Activated naive CD4-positive, alpha-beta T cell treated with anti-CD3 and anti-CD28 coated beads, Interleukin-2, amount 10 ng/mL, durations not matched to agents 7 days and 5 days (primary cell): ENCODE measurements at places on chromosomes 12 and 14.

GRCh38 chr12:124695861-124696260, 128.4 kb upstream of the NCOR2 start:
- peaks cover 22% of the 10 kb centered on the region for H3K4me1 ChIP-seq
- DNase-seq: no peak
- no peak overlapping the region for H3K27ac ChIP-seq
- H3K4me3 ChIP-seq: no peak overlapping the region
- H3K36me3 ChIP-seq: no peaks in the 10 kb centered on the region

GRCh38 chr12:113133666-113134065, 1.9 kb downstream of the RASAL1 start:
- H3K27me3 ChIP-seq: peaks cover 51% of the 10 kb centered on the region
- peaks cover 22% of the 10 kb centered on the region for H3K4me1 ChIP-seq
- H3K27ac ChIP-seq: no peak overlapping the region
- no peak overlapping the region for H3K4me3 ChIP-seq
- H3K36me3 ChIP-seq: no peaks in the 10 kb centered on the region

DNA sequence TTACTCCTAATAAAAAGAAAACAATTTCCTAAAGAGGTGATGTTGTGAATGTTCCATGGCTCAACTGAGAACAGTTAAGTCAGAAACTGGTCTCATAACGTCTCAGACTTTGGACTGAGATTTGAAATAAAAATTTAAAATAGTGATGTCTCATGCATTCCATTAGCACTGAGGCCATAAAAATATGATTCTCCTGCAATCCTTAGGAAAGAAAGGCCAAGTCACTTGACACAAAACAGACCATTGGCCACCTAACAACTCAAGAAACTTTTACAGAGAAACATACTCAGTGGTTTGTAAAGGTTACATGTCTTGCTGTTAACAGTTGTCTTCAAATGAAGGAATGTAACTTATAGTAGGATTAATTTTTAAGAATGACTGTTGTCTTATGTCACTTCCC, 58.1 kb downstream of the STAB2 start:
- H3K27ac ChIP-seq: no peak overlapping the region
- no peak for DNase-seq
- H3K36me3 ChIP-seq: no peaks in the 10 kb centered on the region
- peaks cover 7% of the 10 kb centered on the region for H3K27me3 ChIP-seq
- H3K4me1 ChIP-seq: no peaks in the 10 kb centered on the region

- no peak for DNase-seq
- H3K36me3 ChIP-seq: peaks cover 3% of the 10 kb centered on the region
- H3K27me3 ChIP-seq: peaks cover 17% of the 10 kb centered on the region
These were observed 3.8 kb upstream of the NUMB start for GRCh38 chr14:73462048-73462715.

GRCh38 chr12:95736631-95737030, 53.9 kb downstream of the NTN4 start:
- peaks cover 12% of the 10 kb centered on the region for H3K27me3 ChIP-seq
- no peaks in the 10 kb centered on the region for H3K36me3 ChIP-seq
- H3K4me3 ChIP-seq: no peak overlapping the region

- no peak overlapping the region for H3K4me3 ChIP-seq
- no peak for DNase-seq
- H3K36me3 ChIP-seq: no peaks in the 10 kb centered on the region
- no peaks in the 10 kb centered on the region for H3K4me1 ChIP-seq
These were observed 168.6 kb downstream of the TMTC3 start for GRCh38 chr12:88310666-88311065.

DNA sequence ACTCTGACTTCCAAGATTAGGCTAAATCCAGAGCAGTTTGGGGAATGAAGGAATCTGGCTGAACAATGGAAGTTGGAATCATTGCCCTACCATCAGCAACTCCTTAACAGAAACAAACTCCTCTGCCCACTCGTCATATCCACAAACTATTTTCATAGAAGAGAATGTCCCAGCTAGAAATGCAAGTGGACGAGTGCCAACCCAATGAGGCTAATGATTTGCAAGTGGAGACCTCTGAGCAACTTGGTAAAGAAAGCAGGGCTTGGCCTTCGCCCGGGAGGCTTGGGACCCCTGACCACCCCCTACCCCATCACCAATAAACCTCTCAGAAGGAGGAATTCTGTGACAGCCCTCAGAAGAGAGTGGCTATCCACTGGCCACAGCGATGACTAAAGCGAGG, 40.0 kb upstream of the DDX11 start:
- H3K36me3 ChIP-seq: no peaks in the 10 kb centered on the region
- peaks cover 33% of the 10 kb centered on the region for H3K27me3 ChIP-seq
- no peak overlapping the region for H3K27ac ChIP-seq
- H3K4me1 ChIP-seq: peaks cover 3% of the 10 kb centered on the region
- no peak for DNase-seq

DNA sequence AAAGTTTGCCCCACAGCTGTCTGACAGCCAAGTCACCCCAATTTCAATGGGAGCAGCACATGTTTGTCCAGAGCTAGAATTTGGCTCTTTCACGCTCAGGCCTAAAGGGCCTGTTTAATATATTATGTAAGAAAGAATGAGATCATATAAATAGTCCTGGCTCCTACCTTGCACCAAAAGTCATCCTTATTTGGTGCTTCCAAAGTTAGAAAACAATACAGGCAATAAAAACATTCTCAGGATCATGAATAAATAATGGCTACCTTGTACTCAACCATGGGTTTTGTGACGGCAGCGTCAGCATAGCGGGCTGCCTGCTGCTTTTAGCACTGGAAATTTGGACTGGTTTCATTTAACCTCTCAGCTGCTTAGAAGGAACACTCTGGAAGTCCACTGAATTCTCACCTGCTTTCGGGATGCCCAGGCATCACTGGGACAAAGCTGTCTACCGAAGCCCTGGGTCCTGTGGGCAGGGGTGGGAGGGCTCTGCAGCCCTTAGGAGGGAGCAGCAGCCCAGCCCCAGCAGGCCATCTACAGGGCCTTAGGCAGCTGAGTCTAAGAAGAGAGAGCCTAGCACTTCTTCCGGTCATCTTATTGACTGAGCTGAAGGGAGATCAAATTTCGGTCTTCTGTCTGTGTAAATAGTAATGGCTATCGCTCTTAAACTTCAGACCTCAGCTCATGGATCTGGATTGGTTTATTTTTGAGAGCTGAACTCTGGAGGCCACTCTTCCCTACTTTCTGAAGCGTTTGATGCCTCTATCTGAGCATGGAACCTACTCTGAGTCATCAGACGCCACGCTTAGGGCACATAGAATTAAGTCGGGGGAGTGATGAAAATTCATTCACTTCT, 106.5 kb downstream of the SAMD4A start:
- H3K36me3 ChIP-seq: no peaks in the 10 kb centered on the region
- peaks cover 33% of the 10 kb centered on the region for H3K4me1 ChIP-seq
- no peak overlapping the region for H3K4me3 ChIP-seq

GRCh38 chr12:21073822-21074460, 57.1 kb upstream of the SLCO1B1 start:
- no peaks in the 10 kb centered on the region for H3K36me3 ChIP-seq
- H3K4me3 ChIP-seq: no peak overlapping the region
- no peak overlapping the region for H3K27ac ChIP-seq
- no peaks in the 10 kb centered on the region for H3K27me3 ChIP-seq

GRCh38 chr14:93970965-93971634, 5.3 kb downstream of the ASB2 start:
- peak overlapping the region; percentile 78 for H3K4me3 ChIP-seq
- H3K36me3 ChIP-seq: peaks cover 34% of the 10 kb centered on the region
- peak; percentile 86 for DNase-seq
- H3K4me1 ChIP-seq: peaks cover 98% of the 10 kb centered on the region
- H3K27me3 ChIP-seq: no peaks in the 10 kb centered on the region

GRCh38 chr14:106844608-106845285, 1318.4 kb downstream of the TMEM121 start:
- H3K4me1 ChIP-seq: peaks cover 37% of the 10 kb centered on the region
- DNase-seq: peak; percentile 80
- no peaks in the 10 kb centered on the region for H3K36me3 ChIP-seq
- peak overlapping the region; percentile 81 for H3K4me3 ChIP-seq
- peaks cover 19% of the 10 kb centered on the region for H3K27me3 ChIP-seq
- peak overlapping the region; percentile 73 for H3K27ac ChIP-seq

- H3K4me1 ChIP-seq: peaks cover 51% of the 10 kb centered on the region
- peaks cover 4% of the 10 kb centered on the region for H3K27me3 ChIP-seq
- H3K27ac ChIP-seq: no peak overlapping the region
These were observed 298.2 kb downstream of the RPAP3 start for GRCh38 chr12:47407463-47408129.

GRCh38 chr12:22459838-22460490, 84.4 kb downstream of the C2CD5 start:
- H3K4me1 ChIP-seq: no peaks in the 10 kb centered on the region
- H3K27me3 ChIP-seq: no peaks in the 10 kb centered on the region
- no peak for DNase-seq
- no peak overlapping the region for H3K27ac ChIP-seq
- H3K36me3 ChIP-seq: peaks cover 15% of the 10 kb centered on the region

DNA sequence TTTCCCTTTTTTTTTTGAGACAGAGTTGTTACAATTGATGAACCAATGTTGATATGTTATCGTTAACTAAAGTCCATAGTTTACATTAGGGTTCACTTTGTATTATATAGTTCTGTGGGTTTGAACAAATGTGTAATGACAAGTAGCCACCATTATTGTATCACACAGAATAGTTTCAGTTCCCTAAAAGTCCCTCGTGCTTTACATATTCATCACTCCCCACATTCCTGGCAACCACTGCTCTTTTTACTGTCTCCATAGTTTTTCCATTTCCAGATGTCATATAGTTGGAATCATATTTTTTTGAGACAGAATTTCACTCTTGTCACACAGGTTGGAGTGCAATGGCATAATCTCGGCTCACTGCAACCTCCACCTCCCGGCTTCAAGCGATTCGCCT, 12.5 kb downstream of the HSD17B6 start:
- H3K27ac ChIP-seq: no peak overlapping the region
- H3K4me3 ChIP-seq: no peak overlapping the region
- no peaks in the 10 kb centered on the region for H3K4me1 ChIP-seq
- DNase-seq: no peak
- H3K36me3 ChIP-seq: no peaks in the 10 kb centered on the region

GRCh38 chr12:94495445-94496115, 35.9 kb upstream of the CEP83 start:
- no peak overlapping the region for H3K4me3 ChIP-seq
- DNase-seq: no peak
- no peaks in the 10 kb centered on the region for H3K4me1 ChIP-seq

- H3K27me3 ChIP-seq: peaks cover 28% of the 10 kb centered on the region
- no peaks in the 10 kb centered on the region for H3K36me3 ChIP-seq
- DNase-seq: no peak
- no peak overlapping the region for H3K4me3 ChIP-seq
These were observed 357.1 kb downstream of the BCL11B start for GRCh38 chr14:98914942-98915341.

DNA sequence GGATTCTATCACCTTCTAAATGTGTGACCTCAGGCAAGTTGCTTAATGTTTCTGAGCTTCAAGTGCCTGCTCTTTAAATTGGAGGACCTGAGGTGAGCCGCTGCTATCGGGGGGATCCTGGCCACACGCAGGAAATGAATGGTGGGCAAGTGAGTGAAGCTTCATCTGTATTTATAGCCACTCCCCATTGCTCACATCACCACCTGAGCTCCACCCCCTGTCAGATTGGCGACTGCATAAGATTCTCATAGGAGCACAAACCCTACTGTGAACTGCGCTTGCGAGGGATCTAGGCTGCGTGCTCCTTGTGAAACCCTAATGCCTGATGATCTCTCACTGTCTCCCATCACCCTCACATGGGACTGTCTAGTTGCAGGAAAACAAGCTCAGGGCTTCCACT, 158.6 kb upstream of the CCND2 start:
- peaks cover 5% of the 10 kb centered on the region for H3K36me3 ChIP-seq
- H3K4me1 ChIP-seq: peaks cover 79% of the 10 kb centered on the region
- peaks cover 4% of the 10 kb centered on the region for H3K27me3 ChIP-seq
- H3K27ac ChIP-seq: no peak overlapping the region
- DNase-seq: peak; percentile 35

DNA sequence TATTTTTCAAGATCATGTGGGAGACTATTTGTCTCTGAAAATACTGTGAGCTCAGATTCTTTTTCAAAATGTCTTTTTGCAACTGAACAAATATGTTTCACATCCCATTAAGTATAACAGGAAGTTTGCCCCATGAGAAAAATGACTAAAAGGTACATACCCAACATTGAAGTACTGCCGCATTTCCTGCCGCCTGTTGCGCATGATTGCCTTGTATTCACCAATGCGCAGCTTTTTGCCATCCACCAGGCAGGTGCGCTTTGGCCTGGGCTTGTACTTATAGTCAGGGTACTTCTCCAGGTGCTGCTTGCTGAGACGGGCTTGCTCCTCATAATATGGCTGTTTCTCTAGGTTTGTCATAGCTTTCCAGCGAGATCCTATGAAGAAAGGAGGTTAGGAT, 413.2 kb downstream of the SOX5 start:
- H3K27ac ChIP-seq: no peak overlapping the region
- no peaks in the 10 kb centered on the region for H3K27me3 ChIP-seq
- H3K36me3 ChIP-seq: no peaks in the 10 kb centered on the region

DNA sequence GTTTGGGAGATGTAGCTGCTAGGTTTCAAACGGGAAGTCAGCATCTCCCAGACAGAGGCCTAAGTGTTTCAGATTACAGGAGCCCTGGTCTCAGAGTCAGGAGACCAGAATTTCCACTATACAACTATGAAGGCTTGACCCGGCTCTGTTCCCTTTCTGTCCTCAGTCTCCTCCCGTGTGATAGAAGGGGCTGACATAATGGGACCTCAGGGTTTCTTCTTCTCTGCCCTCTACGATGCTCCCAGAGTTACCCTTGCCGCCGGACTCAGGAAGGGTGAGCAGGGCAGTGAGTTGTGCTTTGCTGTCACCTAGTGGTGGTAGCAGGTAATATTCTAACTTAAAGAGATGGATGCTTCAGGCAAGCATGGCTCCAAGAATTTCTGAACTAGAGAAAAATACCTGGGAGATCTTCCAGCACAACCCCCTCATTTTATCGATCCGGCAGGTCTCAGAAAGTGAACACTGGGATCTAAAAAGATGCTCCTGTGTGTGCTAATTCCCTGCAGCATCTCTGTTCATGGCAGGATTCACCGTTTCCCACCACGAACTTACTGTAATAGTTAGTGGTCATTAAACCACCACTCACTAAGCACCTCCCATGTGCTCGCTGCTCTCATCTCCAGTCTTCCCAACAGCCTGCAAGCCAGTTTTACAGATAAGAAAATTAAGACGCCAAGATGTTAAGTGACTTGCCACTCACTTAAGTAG, 84.4 kb downstream of the VWF start:
- H3K36me3 ChIP-seq: no peaks in the 10 kb centered on the region
- no peaks in the 10 kb centered on the region for H3K4me1 ChIP-seq
- H3K27me3 ChIP-seq: peaks cover 5% of the 10 kb centered on the region

GRCh38 chr14:104316723-104317491, 178.5 kb downstream of the KIF26A start:
- H3K27ac ChIP-seq: no peak overlapping the region
- DNase-seq: peak; percentile 14
- H3K36me3 ChIP-seq: no peaks in the 10 kb centered on the region
- H3K4me1 ChIP-seq: no peaks in the 10 kb centered on the region
- peaks cover 13% of the 10 kb centered on the region for H3K27me3 ChIP-seq

GRCh38 chr14:35944847-35945246, 118.7 kb downstream of the BRMS1L start:
- H3K4me3 ChIP-seq: no peak overlapping the region
- H3K36me3 ChIP-seq: no peaks in the 10 kb centered on the region
- H3K27me3 ChIP-seq: no peaks in the 10 kb centered on the region
- peaks cover 12% of the 10 kb centered on the region for H3K4me1 ChIP-seq
- no peak overlapping the region for H3K27ac ChIP-seq

GRCh38 chr12:1872448-1872847, 46.0 kb downstream of the CACNA2D4 start:
- no peak overlapping the region for H3K4me3 ChIP-seq
- no peaks in the 10 kb centered on the region for H3K4me1 ChIP-seq
- no peaks in the 10 kb centered on the region for H3K36me3 ChIP-seq
- H3K27me3 ChIP-seq: peaks cover 19% of the 10 kb centered on the region
- H3K27ac ChIP-seq: no peak overlapping the region

GRCh38 chr12:39040275-39040674, 134.9 kb upstream of the CPNE8 start:
- H3K27ac ChIP-seq: no peak overlapping the region
- no peak for DNase-seq
- no peaks in the 10 kb centered on the region for H3K4me1 ChIP-seq
- H3K4me3 ChIP-seq: no peak overlapping the region
- no peaks in the 10 kb centered on the region for H3K36me3 ChIP-seq
- no peaks in the 10 kb centered on the region for H3K27me3 ChIP-seq
